ENCODE measurements at places on chromosomes 16 and 17.

DNA sequence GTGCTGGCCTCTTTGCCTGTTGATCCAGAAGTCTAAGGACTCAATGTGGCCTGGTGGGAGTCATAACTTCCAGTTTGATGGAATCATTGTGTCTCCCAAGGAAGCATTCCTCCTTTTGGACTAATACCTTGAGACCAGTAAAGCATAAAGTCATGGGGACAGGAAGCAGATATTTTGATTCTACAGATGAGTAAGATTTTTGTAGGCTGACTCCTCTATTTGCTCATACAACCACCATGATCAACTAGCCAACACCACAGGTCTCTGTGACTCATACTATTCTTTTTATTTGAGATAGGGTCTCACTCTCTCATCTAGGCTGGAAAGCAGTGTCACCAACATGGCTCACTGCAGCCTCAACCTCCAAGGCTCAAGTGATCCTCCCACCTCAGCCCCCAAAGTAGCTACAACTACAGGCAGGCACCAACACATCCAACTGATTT is 6.2 kb downstream of the MT2A start:
- no peak for DNase-seq

DNA sequence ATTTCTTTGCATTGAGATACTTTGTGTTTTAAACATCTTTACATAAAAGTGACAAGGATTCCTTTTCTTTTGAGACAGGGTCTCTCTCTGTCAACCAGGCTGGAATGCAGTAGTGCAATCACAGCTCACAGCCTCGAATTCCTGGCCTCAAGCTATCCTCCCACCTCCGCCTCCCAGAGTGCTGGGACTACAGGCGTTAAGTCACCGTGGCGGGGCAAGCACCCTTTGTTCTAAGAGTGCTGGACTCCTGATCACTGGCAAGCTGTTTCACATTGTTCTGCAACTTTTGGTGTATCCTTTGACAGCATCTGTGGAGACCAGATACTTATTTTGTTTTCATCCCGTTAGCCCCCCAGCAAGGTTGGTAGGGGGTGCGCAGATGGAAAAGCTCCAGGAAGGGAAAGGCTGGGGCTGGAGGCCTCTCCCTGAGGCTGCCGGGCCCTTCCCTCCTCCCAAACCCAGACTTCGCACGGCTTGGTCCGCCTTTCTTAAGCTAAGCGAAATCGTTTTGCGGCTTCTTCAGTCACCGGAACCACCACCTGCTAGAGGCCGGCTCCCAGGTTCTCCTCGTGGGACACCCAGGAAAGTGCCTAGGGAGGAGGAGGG is 1.1 kb downstream of the ST6GALNAC2 start:
- no peak for DNase-seq

DNA sequence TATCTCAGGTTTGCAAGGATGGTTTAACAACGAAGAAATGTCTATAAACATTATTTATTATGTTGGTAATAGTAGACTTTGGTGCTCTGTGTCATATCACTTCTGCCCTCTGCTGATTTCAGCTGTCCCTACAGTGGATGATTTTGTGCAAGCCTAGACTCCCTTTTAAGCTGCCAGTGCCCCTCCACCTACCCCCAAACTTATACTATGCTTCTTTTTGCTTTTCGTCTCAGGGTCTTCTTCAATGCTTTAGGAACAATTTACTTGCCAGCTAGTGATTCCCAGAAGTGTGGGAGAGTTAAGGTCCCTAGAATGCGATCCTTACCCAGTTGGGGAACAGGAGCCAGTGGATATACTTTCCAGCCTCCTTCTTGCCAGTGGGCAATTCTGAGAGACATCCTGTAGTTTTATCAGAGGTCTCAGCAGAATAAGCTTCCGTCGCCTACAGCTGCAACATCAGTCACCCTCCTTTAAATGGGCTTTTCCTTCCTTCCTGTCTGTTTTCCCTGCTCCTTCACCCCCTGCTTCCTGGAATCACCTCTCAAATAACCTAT is 4.1 kb downstream of the ICAM2 start:
- no peak for DNase-seq

- no peak for DNase-seq
These were observed 12.0 kb upstream of the KRT23 start for GRCh38 chr17:40949418-40949817.

- no peak for DNase-seq
These were observed 32.1 kb upstream of the IL17C start for GRCh38 chr16:88606148-88606757.

DNA sequence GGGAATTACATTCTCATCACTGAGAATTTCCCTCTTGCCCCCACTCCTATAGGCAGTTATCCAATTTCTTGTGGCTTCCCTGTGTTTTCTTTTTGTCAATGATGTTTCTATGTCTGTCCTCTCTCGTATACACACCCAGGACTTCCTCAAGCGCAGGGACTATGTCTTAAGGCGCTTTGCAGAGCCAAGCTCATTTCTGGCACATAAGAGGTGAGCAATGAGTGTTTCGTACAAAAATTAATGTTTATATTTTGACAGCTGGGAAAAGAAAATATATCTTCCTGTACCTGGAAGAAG is 947 bp downstream of the DDX42 start:
- no peak for DNase-seq

DNA sequence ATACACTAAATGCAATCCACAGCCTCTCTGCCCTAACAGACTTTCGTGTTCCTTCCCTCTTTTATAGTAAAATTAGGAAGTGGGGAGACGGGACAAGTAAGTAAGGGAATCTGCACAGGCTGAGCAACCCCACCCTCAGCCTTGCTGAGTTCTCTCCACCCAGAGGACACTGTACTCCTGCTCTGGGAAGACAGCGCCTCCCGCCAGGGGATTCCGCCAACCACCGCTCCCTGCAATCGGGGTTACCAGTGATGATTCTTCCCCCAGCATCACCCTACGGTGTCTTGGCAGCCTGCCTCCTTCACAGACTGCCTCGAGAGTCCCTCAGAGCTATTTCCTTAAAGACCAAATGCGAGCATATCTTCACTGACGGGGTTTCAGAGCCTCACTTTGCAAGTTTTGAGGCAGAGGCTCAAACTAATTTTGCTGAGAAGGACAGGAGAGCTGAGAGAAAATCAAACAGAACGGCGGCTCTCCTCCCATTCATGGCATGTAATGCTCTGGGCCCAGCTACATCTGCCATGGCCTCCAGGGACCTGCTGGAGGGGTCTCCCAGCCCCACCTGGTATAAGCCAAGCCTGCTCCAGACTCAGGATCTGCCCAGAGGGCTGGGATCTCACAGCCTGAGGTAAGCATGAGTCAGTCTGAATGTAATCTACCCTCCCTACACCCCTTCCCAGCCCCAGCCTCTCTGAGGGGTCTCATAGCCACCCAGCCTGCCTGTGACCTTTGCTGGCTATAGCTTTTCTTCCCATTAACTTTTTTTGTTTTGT is 22.7 kb upstream of the ASGR2 start:
- no peak for DNase-seq

- no peak for DNase-seq
These were observed 335.3 kb upstream of the TBX2 start for GRCh38 chr17:61064087-61064951.

DNA sequence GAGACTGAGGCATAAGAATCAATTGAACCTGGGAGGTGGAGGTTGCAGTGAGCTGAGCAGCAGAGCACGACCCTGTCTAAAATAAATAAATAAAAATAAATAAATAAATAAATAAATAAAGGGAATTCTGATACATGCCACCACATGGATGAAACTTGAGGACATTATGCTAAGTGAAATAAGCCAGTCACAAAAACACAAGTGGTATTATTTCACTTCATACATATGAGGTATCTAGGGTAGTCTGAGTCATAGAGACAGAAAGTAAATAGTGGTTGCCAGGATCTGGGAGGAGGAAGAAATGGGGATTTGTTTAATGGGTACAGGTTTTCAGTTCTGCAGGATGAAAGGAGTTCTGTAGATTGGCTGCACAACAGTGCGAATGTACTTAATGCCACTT is 16.3 kb downstream of the PIPOX start:
- no peak for DNase-seq

DNA sequence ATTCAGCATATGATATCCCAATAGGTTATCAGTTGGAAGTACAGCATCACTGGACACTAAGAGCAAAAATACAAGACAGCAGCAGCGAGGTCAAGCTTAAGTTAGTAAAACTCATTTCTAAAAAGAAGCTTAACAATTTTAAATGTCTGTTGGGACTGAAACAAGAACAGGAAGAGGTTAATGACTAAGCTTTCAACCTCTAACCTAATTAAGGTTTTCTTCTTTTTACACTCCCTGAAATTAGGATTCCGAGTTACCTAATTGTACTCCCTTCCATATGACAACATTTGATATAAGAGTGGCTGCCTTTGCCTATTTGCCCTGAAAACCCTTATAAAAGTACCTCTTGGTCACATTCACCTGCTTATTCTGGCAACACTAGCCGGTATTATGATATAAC is 34.3 kb downstream of the CPSF4L start:
- DNase-seq, result no peak

DNA sequence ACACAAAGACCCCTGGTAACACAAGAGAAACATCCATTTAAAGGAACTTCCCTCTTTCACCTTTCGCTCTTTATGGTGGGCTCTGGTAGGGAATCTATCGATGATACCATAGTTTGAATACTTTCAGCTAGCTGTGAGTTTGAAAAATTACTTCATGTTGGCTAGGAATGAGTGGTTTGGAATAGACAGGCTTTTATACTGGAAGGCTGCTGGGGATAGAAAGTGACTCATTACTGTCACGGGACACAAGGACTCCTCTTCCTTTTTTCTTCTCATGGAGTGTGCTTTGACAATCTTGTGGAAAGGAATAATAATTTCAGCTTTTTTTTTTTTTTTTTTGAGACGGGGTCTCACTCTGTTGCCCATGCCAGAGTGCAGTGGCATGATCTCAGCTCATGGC is 76.9 kb downstream of the CYB561 start:
- DNase-seq, result no peak

- no peak for DNase-seq
These were observed 196.0 kb upstream of the CPHXL start for GRCh38 chr16:75922250-75922649.

DNA sequence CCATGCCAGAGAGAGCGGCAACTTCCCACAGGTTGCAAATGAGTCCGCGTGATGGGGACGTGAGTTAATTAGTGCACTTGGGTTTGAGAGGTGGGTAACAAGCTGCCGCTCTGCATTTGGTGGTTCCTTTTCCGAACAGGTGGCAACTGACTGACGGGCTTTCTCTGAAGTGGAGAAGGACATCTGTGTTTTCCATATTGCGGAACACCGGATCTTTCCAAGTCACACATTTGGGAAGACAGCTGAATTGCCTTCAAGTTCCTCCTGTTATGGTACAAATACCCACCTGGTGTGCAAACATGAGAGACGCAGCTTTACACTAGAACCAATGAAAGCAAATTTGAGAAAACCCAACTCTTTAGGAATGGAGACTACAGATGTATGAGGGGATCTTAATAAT is 451.3 kb upstream of the ZFHX3 start:
- no peak for DNase-seq

GRCh38 chr16:81621496-81621895 is 157.6 kb upstream of the PLCG2 start:
- DNase-seq, result no peak

DNA sequence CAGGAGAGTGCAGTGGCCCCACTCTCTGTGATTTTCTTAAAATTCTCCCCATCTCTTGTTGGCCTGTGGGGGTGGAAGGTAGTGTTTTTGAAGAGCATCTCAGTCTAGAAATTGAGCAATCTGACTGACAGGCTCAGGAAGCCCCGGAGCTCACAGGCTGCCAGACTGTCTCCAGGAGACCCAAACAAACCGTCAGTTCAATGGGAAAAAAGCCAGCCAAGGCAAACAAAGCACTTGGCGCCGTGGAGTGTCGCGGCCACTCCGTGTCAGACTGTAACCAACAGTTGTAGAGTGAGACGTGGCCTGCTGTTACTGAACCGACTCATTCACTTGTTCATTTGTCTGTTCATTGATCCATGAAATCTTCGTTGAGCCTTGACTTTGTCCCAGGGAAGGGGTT is 33.7 kb downstream of the RGS9 start:
- DNase-seq, result no peak

DNA sequence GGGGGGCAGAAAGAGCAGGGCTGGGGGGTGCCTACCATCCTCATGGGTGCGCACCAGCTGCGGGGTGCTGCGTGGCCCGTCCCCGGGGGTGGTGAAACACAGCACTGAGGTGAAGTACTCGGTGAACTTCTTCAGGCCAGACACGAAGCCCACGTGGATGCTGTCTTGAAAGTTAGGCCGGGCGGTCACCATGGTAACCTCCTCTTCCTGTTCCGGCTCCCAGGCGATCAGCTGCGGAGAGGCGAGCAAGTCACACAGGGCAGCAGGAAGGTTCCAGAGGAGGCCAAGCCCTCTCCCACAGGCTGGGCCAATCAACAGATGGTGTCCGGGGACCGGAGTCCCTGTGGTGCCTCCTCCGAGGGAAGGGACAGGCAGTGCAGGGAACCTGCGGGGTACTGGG is 90.1 kb upstream of the CDC42EP4 start:
- no peak for DNase-seq
